Pulmonary artery endothelial cell (primary cell): ENCODE measurements at places on chromosomes 11 and 22.

DNA sequence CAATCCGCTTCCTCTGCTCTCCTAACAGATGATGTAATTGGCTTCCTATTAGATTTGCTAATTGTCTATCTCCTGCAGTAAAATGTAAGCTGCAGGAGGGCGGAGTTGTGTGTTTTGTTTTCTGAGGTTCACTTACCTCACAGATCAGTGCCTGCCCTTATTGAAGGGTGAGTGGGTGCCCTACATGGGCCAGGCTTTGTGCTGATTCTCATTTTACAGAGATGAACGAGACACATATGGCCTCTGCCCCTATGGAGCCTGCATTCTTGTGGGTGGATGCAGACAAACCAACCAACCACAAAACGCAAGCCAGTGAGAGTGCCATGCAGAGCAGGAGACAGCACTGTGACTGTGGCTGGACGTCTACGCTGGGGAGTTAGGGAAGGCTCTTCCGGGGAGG, 9.9 kb downstream of the TESMIN start:
- DNase-seq: no peak

DNA sequence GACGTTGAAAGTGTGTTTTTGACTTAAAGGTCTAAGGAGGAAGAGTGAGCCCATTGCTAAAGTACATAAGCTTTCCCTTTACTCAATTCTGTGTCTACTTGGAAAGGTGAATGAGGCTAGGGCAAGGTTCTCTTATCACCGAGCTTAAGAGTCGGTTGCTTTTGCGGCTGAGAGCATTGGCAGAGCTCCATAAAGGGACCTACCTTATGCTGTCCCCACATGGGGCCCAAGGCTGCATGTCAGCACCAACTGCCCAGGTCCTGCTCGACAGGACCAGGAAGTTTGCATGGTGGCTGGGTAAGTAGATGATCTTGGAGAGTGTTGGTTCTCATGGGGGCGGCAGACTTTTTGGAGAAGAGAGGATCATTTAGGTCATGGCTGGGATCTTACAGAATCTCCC, 91.2 kb downstream of the ZBTB16 start:
- DNase-seq: no peak

DNA sequence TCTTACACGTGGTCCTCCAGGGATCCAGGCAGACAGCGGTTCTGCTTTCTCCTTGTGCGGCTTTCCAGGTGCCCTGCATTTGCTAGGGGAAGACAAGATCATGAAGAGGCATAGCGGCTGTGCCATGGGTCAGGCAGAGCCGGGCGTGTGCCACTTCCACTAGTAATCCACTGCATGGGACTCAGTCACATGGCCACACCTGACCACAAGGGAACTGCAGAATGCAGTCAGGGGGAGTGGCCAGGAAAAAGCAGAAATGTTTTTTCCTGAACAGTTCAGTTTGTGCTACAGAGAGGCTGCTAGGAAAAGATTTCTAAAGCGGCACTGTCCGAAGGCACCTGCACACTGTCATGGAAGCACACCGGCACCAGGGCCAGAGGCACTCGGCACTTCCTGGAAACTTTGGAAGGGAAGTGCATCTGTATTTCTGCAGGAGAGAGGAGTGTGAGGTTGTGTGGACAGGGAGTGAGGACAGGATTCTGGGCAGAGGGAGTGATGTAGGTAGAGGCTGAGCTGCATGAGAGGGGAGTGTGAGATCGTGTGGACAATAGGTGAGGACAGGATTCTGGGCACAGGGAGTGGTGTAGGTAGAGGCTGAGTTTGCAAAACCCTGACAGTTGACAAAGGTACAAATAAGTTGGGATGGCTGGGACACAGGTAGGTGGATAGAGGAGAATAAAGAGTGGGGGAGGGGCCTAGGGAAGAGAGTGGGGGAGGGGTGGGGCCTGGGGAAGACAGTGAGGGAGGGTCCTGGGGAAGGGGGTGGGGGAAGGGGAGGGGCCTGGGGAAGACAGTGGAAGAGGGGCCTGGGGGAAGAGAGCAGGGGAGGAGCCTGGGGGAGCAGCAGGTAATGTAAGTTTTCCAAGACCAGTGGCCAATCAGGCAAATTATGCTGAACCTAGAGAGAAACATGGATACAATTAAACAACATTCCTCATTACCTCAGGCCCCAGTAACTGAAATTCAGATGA, 1436.3 kb downstream of the TBC1D22A start:
- DNase-seq: no peak

DNA sequence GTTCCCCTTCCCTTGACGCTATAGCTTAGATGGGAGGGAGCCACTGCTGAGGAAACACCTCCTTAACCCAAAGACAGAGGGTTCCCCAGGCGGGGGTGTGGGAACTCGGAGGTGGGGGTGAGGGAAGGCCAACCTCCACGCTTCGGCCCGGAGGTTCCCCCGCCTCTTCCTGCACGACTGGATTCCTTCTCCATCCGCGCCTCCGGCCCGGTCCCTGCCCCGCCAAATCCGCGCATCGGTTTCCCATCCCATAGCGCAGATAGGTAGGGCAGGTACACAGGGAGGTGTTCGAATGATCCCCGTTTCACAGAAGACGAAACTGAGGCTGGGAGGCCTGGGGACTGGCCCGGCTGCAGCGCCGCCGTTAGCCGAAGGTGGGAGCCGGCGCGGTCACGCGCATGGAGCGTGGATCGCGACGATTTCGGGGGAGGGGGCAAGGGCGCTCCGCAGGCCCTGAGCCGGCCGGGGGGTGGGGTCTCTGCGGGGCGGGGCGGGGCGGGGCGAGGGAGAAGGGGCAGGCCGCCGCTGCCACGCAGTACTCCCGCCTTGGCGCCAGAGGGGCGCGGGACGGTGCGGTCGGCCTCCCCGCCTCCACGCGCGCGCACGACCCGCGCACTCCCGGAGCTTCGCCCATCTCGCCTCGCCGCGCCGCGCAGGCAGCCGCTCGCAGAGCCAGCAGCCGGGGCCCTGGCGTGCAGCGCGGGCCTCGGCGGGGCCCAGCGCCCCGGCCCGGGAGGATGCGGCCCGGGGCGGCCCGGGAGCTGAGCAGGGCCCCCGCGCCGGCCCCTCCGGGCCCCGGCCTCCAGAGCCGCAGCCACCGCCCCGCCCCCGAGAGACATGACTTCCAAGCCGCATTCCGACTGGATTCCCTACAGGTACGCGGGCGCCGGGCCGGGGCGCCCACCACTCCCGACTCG, at the start of gene TUB:
Gene TUB, plus strand, starts transcription at position 538 of the 917 bp plus-strand sequence. Its CDS starts 300 bp downstream, at position 838.
- no peak for DNase-seq

GRCh38 chr11:11072067-11072466, 214.2 kb upstream of the ZBED5 start:
- DNase-seq: no peak

GRCh38 chr11:46180736-46181135, 59.5 kb upstream of the PHF21A start:
- DNase-seq: no peak

DNA sequence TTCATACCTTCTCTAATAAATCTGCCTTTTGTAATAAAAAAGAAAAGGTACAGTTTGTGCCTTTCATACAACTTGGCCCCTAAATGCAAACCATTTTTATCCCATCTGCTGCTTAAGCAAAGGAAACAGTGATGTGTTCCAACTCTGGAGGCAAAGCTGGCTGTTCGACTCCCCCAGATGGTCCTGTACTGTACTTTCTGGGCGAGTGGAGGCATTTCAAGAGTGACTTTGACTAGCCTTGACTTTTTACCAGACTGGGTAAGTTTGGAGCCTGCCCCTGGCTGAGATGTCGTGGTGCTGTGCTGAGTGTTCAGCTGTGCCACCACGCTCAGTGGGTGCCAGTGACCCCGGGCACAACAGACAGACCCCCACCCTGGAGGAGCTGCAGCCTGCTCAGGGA, 10.2 kb downstream of the MICALL1 start:
- no peak for DNase-seq

GRCh38 chr11:120098503-120099020, 39.4 kb downstream of the TRIM29 start:
- DNase-seq: no peak

- no peak for DNase-seq
These were observed 371.1 kb downstream of the DDX10 start for GRCh38 chr11:109036011-109036410.

DNA sequence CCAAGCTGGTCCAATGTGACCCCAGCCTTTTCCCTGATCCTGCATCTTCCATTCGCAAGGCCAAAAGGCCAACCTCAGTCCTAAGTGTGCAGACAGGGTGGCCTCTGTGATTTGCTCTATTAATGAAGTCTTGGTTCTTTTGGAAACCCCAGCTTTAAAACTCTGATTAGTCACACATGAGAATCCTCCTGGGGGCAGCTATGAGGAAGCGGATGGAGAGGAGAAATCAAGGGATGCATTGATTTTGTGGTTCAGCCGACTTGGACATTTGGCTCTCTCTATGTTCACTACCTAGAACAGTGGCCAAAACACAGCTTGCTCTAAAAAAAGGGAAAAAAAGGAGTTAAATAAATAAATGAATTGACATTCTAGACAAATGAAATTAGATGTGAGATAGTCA, 98.6 kb upstream of the USP47 start:
- no peak for DNase-seq

DNA sequence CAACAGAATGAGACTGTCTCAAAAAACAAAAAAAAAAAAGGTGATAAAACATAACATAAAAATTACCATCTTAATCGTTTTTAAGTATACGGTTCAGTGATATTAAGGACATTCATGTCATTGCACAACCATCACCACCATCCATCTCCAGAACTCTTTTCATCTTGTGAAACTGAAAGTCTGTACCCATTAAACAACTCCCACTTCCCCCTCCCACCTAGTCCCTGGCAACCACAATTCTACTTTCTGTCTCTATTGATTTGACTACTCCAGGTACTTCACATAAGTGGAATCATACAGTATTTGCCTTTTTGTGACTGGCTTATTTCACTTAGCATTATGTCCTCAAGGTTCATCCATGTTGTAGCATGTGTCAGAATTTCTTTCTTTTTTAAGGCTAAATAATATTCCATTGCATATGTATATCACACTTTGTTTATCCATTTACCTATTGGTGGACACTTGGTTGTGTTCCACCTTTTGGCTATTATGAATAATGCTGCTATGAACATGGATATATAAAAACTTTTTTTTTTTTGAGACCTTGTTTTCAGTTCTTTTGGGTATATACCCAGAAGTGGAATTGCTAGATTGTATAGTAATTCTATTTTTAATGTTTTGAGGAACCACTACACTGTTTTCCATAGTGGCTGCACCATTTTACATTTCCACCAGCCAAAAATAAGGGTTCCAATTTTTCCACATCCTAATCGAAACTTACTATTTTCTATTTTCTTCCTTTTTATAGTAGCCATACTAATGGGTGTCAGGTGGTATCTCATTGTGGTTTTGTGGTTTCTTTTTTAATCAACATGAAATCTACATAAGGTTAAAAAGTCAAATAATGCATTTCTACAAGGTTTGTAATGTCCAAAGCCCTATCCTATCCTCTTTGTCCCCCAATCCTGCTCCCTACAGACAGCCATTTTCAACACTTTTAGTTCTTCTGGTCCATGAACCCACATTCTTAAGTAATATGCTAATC, 23.4 kb upstream of the PIK3C2A start:
- no peak for DNase-seq
